NCI-H1694 treated with DMSO at 0.1 percent for 48 hours (cell line): ENCODE measurements at places on chromosomes 1 and 21.

GRCh38 chr1:17244821-17245740 is 3.8 kb upstream of the PADI3 start:
- peak; percentile 66 for DNase-seq

DNA sequence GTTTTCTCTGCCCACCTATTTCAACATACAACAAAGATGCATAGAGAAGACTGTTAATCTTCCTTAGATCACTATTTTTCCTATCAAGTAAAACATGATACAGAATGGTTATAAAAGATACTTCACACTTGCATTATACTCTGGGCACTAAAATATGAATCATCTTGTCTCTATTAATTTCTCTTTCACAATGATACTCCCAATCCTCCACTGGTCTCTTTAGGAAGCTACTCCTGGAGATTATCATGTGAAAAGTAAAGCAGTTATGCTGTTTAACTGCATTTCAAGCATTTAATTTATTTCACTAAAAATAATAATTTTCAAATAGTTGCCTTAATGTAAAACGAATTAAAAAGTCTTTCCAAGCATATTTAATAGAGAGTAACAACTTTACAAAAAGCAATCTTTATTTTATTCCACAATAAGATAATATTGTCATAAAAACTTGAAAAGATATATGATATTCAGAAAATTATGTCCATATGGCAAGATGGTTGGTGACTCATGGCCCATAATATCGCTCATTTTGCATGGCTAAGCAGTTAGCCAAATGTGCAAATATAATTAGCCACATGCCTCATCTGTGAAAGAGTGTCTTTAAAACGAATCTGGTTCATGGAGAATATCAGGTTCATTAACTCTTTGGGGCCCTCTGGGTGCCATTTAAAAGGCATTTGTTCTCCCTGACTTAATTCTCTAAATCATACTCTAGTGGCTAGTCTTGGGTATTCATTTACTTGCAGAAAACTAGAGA is 1569.0 kb upstream of the B3GALT2 start:
- DNase-seq, result peak; percentile 95

DNA sequence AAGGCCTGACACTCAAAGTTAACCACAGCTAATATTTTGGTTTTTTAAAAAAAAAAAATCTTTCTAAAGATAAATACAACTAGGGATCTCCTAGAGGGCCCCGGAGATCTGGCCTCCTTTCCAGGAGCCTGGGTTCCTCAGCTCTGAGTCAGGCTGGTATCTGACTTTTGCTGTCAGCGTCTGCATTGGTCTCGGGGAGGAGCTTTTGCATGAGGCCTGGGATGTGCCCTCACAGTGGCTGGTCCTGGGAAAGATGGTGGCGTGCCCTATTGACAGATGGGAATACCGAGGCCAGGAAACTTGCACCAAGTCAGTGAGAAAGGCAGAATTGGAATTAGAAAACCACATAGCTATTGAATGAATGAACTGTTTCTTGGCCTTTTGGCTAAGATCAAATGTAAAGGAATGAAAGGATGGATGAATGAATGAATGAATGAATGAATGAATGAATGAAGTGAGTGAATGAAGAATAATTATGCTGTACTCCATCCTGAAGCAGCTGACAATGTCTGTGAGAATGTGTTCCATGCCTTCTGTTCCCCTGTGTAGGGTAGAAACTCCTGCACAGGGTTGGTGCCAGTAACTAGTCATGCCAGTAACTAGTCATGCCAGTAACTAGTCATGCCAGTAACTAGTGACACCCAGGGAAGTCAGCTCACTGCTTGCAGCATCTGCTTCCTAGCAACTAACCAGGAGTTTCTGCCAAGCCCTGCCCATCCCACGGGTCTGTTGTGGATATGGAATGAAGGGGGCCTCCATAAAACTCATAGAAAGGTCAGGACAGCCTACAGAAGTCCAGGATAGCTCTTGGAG is 242.5 kb upstream of the VAMP3 start:
- no peak for DNase-seq

DNA sequence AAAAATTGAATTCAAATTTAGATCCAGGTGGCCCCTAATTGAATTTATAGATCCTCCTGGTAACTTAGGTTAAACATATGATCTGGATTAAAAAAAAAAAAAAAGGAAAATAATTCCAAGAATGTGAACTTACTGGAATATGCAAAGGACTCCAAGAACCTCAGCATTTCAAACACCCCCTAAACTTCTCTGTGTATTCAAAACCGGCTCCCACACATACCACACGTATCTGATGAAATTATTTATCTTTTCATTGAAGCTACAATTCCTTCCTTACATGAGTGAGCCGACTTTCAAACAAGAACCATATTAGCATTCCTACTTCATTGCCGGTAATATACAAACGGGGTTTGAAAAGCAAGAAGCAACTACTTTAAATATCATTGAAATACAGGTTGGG is 61.4 kb upstream of the FMN2 start:
- DNase-seq, result no peak

DNA sequence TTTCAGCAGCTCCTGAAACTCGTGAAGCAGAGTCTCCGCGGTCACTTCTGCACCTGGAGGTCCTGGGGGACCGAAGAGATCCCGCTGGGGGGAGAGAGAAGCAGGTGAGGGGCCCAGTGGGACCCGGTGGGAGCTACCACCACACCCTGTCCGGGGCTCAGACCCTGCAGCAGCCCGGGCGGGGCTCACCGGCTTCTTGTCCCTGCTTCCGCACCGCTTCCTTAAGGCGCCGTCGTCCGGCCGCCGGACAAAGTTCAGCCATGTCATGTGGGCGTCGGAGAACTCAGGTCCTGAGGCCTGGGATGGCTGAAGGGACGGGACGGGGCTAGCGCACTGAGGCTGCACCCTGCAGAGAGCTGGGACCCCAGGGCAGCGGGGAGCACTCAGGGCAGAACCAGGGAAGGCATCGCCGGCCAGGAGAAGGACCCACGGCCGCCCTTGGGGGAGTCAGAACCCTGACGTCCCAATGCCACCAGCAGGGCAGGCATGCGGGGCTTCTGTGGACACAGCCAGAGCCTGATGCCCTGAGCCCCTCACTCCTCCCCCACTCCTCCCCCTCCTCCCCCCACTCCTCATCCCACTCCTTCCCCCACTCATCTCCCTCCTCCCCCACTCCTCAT is 2.2 kb downstream of the C1QTNF12 start:
- DNase-seq, result no peak
